ENCODE measurements at places on chromosomes 16 and 17. TPM values are rescaled to one million over a fixed set of nuclear protein-coding genes. Genes with fewer than 3 reads are reported as not detected.
A peak's percentile ranks its signal among the peaks of the same experiment; 100 is the strongest.

DNA sequence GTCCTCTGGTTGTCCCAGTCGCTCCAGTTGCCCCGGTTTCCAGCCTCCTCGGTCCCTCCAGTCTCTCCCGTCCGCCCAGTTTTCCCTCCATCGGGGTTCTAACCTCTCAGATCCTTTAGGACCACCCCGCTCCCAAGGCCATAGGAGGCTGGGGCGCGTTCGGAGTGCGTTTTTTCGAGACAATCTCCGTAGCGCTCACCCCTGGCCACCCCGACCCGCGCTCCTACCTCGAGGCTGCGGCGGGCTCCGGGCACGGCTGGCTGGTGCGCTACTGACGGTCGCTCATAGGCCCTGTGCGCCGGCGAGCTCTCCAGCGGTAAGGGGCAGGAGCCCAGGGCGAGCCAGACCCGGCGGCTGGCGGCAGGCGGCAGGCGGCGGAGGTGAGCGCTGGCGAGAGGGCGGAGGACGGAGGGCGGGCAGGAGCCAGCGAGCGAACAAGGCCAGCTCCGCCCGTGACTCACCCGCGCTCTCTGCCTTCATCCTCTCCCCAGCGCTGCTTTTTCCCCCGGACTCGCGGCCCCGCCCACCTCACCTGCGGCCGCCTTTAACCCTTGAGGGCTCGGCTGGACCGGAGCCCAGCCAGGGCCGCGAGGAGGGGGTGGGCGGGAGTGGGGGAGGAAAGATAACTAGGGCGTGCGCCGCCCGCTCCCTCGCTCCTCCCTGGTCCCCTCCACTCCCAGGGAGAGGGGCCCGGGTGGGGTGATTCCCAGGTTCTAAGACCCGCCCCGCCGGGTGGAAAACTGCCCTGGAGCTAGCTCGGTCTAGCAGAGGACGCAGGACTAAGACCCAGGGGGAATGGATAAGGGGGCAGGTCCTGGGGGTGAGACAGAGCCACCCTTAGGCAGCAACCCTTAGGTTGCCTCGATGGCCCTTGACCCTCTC is at the start of gene SP6:
TSS of gene SP6 (minus strand) at position 472 of the 882 bp plus-strand sequence. CDS start 2,734 bp downstream, outside the sequence.
- peak; percentile 52 for DNase-seq

GRCh38 chr16:87140211-87141200 is 176.7 kb downstream of the C16orf95 start:
- no peak for DNase-seq

GRCh38 chr17:34443619-34444469 is 80.8 kb upstream of the CCL1 start:
- DNase-seq = peak; percentile 2

DNA sequence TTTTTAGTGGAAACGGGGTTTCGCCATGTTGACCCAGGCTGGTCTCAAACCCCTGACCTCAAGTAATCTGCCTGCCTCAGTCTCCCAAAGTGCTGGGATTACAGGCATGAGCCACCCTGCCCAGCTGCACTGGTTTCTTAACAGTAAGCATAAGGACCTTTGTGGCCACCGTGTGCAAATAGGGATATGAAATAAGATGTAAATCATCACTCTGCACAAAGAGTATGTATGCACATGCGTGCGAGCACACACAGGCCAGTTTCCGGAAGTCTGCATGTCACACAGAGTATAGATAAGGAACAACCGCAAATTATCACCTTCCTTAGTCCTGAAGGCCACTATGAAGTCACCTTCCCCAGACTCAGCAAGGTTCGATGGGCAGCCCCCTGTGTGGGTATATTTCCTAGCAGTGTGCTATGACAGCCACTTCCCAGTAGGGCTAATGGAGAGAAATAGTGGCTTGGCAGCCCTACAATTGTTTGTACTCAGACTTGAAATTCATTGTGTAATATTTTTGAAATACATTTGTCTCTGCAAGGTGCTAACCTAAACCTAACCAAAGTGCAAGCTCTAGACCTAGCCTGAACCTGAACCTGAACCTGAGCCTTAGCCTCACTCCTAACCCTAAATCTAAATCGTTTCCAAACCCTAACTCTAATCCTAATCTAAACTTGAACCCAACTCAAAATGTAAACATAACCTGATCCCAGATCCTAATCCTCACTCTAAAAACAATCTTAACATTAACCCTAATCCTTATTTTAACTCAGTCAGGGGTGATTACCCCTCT is 48.4 kb upstream of the SKAP1 start:
- no peak for DNase-seq

GRCh38 chr17:41404024-41404671 is 6.7 kb upstream of the KRT31 start:
- DNase-seq = peak; percentile 100

Gene LLGL2
- 1.2 TPM for total RNA-seq

Gene MAPT
- 0.10 TPM for total RNA-seq

Gene CRK
- total RNA-seq = 67.6 TPM
